ENCODE measurements at places on chromosomes 1 and 21.

DNA sequence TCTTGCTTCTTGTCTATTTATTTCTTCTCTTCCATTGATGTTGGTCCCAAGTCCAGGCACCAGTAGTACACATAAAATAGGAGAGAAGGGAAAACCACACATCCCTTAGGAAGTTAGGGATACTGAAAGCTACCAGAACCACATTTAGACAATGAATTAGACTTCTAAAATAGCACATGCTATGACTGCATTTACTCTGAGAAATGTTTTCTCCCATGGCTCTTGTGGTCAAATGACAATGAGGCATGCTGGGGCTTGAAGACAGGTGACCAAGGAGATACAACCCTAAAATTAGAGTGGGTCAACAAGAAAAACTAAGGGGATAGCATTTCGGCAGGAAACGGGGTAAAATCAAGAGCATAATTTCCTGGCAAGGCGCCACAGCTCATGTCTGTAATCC is 17.1 kb downstream of the MTOR start:
- no peak for DNase-seq

DNA sequence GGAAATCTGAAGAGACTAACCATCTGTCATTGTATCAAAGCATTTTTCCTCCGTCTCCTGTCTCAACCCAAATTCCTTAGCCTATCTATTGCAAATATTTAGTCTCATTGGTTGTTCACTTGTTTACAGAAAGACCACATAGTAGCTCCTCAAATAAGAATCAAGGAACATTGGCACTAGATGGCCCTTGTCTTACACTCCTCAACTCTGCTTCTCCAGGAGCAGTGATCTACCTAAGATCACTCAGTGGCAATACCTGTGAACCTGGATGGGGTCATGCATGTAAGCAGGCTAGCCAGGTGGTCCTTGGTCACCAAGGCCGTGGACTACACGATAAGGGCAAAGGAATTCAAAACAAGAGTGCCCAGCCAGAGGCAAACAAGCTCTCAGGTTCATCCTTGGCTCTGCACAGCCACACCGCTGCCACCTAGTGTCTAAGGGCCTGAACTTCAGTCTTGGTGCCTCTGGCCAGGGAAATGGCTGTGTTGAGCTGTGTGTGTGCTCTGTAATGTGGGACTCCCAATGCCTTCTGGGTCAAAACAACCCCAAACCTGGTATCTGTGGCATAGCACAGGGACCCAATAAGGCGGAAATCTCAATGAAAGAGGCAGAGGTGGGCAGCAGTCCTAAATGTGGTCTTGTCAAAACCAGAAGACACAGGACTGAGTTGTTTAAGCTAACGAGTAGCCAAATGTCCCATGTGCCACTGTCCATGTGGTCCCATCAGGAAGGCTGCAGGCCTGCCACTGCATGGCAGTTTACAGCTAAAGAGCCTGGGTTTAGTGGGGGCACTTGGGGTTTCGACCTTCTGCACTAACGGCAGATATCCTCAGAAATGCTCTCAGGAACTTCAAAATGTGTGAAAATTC is 54.5 kb downstream of the GPR161 start:
- DNase-seq, result no peak

- DNase-seq, result no peak
Observed at GRCh38 chr1:53502641-53503432, 43.6 kb downstream of the DMRTB1 start.

- no peak for DNase-seq
Observed at GRCh38 chr1:212162635-212163034, 122.6 kb upstream of the PPP2R5A start.

GRCh38 chr1:204357551-204358490 is 1.9 kb downstream of the PLEKHA6 start:
- no peak for DNase-seq

DNA sequence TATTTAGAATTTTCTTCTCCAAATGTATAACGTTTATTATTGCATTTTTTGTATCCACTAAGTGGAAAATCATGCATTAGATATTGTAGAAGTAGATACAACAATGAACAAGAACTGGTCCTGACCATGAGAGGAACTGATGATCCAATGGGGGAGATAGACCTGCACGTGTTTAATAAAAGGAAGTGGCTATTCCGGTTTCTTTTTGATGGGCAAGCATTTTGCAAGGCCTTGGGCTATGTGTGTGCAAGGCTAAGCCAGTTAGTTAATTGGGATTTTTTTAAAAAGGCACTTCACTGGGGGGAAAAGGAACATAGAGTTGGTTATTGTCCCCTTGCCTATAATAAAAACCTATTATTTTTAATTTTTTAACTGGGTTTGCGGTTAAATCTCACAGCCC is 961 bp upstream of the VCAM1 start:
- no peak for DNase-seq

GRCh38 chr1:201016943-201017827 is 6.3 kb downstream of the KIF21B start:
- DNase-seq, result no peak

- no peak for DNase-seq
Observed at GRCh38 chr1:201593200-201593921, 54.4 kb downstream of the NAV1 start.

DNA sequence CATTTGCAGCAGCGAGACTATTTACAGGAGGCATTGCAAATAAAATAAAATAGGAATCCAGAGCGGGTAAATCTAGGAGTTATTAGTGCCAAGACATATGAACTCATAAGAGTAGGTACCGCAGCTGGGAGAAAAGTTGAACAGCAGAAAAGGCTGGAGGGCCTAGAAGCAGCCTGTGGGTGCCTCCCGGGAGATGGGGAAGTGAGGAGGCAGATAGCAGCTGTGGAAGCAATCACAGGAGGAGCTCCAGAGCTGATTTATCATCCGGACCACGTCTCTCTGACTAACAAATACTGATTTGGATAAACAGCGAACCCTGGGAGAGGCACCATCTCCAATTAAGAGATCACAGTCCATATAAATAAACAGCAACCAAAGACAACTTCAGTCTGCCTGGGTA is 64.6 kb downstream of the BRINP2 start:
- no peak for DNase-seq

DNA sequence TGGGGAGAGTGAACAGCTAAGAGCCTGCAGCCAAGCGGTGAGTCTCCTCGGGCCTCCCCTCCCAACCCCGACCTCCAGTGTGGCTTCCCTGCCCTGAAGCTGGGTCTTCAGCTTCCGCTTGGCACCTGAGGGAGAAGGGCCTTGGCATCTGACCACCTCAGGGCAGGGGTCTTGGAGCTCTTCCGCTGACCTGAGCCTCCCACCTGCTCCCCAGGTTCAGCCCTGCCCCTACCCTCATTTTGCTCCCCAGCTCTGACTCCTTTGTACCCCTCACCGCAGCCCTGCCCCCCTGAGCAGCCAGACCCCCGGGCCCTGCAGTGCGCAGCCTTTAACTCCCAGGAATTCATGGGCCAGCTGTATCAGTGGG is 4.9 kb downstream of the ADAMTSL4 start:
- DNase-seq, result no peak

DNA sequence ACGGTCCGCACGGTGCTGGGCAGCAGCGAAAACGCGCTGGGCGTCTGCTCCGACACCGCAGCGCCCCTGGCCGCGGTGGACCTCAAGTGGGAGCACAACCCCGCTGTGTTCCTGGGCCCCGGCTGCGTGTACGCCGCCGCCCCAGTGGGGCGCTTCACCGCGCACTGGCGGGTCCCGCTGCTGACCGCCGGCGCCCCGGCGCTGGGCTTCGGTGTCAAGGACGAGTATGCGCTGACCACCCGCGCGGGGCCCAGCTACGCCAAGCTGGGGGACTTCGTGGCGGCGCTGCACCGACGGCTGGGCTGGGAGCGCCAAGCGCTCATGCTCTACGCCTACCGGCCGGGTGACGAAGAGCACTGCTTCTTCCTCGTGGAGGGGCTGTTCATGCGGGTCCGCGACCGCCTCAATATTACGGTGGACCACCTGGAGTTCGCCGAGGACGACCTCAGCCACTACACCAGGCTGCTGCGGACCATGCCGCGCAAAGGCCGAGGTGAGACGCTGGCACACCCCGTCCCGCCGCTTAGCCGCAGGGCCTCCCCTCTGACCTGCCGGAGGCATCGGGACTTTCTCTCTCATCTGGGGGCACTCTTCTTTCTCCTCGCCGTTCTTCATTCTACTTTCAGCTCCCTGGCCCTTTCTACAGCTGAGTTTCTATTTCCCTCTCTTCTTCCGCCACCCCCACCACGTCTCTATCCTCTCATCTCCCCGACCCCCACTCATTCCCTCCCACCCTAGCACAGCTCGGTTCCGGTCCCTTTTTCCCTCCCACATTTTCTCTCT is 1.0 kb downstream of the NPR1 start:
- DNase-seq, result no peak

GRCh38 chr1:178220094-178220493 is 126.2 kb downstream of the RASAL2 start:
- DNase-seq, result no peak

GRCh38 chr1:29298246-29298645 is 61.9 kb downstream of the PTPRU start:
- DNase-seq, result no peak

DNA sequence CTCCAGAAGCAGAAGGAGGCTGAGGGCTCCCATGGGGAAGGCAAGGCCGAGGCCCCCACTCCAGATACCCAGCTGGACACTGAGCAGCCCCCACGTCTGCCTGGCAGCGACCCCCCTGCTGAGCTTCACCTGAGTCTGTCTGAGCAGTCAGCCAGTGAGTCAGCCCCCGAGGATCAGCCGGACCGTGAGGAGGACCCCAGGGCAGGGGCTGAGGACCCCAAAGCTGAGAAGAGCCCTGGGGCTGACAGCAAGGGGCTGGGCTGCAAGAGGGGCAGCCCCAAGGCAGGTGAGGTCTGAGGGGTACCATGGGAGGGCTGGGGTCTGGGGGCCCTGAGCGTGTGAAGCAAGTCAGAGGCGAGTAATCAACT is 21.3 kb downstream of the DMBX1 start:
- no peak for DNase-seq

DNA sequence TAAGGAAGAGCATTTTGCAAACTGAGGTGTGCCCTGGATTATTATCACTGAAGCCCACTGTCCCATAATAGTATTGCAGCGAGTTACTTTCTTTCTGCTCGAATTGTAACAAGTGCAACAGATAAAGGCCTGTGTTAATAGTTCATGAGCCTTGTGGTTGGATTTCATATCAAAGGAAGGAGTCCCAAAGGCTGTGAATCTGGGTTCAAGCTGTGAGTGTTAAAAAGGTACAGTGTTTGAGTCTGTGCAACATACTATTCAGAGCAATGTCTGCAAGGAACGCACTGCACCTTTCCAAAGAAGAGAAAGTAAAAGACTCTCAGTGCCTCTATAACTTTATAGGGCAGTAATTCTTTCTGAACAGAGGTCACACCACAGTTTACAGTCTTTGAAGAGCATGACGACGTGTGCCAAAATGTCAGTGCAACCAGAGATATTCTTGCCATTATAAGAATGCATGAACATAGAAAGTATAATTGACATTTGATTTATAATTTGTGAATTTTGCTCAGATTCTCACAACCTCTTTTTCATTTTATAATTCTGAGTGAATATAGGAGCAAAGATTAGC is 79.1 kb downstream of the CDC7 start:
- DNase-seq, result no peak

GRCh38 chr1:104064399-104064798 is 314.7 kb downstream of the AMY1C start:
- no peak for DNase-seq

DNA sequence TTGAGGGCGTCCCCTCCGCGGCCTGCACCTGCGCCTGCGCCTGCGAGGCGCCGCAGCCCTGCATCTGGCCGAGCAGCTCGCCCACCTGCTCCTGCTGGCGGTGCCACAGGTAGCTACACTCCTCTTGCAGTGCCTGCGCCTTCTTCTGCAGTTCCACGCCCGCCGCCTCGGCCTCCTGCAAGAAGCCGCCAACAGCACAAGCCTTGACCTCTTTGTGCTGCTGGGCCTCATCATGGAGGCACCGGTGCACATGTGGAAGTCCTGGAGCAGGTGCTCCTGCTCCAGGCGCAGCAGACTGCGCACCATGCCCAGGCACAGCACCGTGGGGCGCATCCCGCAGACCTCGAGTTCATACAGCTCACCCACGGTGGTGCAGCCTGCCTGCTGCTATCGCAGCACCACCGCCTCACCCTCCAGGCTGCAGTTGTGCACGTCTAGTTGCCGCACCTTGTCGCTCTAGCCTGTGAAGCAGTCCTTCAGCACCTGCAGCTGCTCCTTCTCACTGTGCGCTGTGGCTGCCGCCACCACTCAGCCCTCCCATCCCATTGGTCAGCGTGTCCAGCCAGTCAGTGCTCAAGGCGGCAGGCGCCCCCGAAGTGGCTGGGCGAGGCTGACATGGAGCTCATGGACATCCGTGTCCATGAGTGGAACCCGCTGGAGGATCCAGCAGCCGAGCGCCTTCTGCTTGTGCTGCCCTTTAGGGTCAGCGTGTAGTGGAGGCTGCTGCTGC is 12.2 kb upstream of the CD2 start:
- no peak for DNase-seq

- no peak for DNase-seq
Observed at GRCh38 chr1:993379-993995, 6.4 kb downstream of the HES4 start.

DNA sequence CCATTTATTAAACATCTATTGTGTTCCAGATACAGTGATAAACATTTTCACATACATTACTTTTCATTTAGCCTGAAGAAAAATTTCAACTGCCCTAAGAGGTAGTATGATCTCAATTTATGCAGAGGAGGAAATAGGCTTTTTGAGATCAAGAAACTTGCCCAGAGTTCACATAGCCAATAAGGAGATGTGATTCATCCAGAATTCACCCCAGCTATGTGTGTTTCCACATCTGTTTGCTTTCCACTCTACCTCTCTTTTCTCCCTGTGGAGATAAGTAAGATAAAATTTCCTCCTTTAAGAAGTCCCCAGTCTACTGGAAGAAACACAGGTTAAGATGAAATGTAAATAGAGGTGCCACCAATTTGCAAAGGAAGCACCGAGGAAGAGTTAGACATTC is 199.7 kb upstream of the C8B start:
- DNase-seq, result no peak

GRCh38 chr1:15283526-15283925 is 36.5 kb downstream of the FHAD1 start:
- no peak for DNase-seq

DNA sequence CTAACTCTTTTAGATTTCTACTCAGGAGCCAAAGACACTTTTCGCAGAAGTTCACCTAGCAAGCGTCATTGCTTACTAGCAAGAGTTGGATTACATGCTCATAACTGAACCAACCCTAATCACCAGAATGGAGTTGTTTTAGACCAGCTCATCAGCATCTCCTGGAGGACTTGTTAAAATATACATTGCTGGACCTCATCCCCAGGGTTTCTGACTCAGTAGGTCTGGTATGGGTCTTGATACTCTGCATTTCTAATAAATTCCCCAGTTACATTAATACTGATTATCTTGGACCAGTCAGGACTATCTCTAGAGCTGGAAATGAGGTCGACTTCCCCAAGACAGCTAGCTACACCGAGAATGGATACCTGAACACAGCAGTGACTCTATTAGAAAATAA is 9.7 kb upstream of the PRDX6 start:
- DNase-seq, result no peak

Measured in cerebellar nuclear complex (tissue), 1 donor.